K562 (cell line): ENCODE measurements at places on chromosomes 6 and 20.

GRCh38 chr20:38246357-38247165, 14.0 kb downstream of the KIAA1755 start:
- DNase-seq: no peak

- no peak for DNase-seq
Observed at GRCh38 chr20:21706261-21707195, 1.1 kb downstream of the PAX1 start.

DNA sequence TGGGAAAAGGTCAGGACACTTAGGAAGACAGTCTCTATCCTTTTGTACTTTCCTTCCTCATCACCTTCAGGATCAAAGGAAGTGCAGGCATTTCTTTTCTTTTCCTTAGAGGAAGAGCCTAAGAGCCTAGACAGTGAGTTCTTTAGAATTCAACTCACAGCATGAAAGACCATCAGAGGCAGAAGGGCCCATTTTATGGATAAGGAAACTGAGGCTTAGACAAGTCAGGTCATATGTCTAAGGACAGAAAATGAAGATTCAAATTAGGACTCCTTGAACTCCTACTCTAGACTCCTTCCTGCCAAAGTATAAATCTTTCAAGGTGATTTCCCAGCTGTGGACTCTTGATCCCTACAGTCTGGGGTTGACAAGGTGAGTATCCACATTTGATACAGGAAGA, 20.8 kb downstream of the SLC12A5 start:
- no peak for DNase-seq

DNA sequence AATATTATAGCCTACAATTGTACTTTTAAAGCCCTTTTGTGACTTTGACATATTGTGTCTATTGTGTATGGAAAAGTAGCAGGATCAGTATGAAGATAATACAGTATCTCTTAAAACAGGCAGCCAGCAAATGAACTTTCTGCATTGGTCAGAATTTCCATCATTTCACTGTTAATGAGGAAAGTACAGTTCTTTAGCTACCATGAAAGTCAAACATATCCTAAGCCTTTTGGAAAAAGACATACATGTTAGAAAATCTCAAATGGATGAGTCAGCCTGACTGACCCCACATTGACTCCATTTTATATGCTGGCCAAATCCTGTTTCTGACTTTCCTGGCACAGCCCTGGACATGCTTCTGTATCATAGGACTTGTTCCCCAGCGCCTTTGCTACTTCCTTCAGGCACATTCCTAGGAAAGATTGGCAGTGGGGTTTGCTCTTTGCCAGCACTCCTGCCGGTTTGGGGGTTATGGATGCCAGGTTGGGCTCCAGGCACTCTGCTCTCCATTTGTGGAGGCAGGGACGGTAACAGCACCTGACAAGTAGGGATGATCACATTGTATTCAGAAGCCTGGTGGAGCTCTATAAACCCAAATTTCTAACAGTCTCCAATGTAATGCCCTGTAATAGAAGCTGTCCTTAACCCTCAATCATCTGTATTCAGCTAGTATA, 43.7 kb downstream of the TOP1 start:
- no peak for DNase-seq

- DNase-seq: no peak
Observed at GRCh38 chr6:101352316-101352715, 41.2 kb upstream of the GRIK2 start.

DNA sequence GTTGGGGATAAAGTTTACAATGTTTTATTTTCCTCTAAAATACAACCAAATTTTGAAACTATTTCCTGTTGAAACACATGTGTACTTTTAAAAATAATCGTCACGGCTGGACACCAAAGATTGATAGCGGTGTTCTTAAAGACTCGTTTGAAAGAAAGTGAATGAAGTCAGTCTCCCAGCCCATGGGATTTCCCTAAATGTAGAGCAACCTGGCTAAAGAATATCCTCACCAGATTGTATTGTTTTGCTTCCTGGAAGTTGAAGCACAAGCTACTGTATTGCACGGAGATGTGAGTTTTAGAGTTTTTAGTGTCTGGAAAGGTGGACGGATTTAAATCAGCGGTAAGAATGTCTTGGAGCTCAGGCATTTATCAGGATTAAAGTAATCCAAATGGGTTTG, 189.5 kb downstream of the THBS2 start:
- no peak for DNase-seq

- no peak for DNase-seq
Observed at GRCh38 chr6:131460614-131461000, 112.4 kb upstream of the ARG1 start.

DNA sequence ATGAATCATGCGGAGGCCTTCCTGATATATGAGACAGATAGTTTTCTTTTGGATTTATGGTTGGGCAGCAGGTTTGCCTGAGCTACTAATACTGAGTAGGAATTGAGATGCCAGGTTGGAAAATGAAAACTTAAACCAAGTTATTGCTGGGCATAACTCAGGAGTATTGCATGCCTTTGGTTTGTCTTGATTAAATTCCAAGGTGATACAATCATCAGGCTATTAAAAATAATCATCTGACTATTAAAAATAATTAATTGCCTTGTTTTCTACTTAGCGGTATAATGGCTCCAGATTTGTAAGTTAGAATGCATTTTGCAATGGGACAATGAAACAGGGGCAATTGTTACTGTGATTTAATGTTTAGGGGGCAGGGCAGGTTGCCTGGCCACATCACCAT, 15.5 kb upstream of the RNF144B start:
- no peak for DNase-seq

- no peak for DNase-seq
Observed at GRCh38 chr20:1536893-1537730, 20.4 kb downstream of the SIRPD start.

- no peak for DNase-seq
Observed at GRCh38 chr20:17786221-17786718, 86.5 kb downstream of the BANF2 start.

- DNase-seq: no peak
Observed at GRCh38 chr6:166025149-166025898, 142.3 kb downstream of the TBXT start.

DNA sequence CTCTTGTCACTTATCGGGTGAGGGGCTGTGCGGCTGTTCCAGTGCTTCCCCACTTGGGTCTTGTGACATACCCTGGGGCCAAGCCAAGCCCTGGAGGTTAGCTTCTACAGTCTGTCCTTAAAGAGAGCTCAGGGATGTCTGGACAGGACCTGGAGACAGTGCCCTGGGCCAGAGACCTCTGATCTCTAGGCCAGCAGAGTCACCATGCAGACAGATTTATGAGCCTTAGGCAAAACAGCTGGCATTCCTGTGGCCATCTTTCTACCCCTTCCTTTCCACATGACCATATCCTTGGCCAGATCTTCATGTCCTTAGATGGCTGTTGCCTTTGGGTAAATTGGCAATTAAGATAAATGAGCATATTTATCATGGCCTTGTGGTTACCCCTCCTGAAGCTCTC, 678.6 kb downstream of the MAFB start:
- DNase-seq: no peak

DNA sequence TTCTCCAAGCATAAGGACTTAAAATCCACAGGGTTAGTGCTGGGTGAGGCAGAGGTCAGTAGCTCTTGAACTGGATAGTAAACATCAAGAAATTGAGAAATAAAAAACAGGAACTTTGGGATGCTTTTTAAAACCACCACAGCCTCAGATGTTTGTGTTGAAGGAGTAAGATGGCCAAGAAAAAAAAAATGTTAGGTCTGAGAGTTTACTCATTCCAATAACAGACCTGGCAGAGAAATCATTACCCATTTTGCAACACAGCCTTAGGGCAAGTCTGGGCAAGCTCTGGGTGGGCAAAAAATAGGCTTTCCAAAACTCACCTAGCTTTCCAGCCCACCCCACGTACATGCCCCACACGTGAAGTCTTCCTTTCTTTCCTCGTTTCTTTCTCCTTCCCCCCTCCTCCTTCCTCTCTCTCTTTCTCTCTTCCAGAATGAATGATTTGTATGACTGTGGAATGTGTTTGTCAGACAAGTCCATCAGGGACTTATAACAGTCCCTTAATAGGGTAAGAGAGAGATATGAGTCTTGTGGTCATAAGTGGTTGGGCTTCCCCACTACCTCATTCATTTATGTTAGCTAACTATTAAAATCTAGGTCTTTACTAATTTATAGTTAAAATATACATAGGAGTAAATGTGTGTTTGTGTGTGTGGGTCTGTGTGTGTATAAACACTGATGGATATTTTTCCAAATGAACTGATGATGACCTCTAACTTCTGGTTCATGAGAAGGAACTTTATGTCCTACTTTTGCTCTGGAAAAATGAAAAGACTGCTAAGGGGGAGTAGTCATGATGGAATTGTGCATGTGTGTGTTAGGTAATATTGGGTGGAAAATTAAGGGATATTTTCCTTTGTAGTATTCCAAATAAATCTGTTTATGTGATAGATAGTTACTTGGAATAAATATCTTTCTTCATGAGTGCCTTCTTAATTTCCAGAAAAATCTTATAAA, 18.0 kb upstream of the DSE start:
- no peak for DNase-seq

- no peak for DNase-seq
Observed at GRCh38 chr6:4916954-4917561, 86.8 kb downstream of the RPP40 start.

GRCh38 chr20:12434672-12435071, 517.0 kb downstream of the BTBD3 start:
- DNase-seq: no peak

GRCh38 chr6:6469074-6469473, 119.4 kb upstream of the LY86 start:
- DNase-seq: no peak

DNA sequence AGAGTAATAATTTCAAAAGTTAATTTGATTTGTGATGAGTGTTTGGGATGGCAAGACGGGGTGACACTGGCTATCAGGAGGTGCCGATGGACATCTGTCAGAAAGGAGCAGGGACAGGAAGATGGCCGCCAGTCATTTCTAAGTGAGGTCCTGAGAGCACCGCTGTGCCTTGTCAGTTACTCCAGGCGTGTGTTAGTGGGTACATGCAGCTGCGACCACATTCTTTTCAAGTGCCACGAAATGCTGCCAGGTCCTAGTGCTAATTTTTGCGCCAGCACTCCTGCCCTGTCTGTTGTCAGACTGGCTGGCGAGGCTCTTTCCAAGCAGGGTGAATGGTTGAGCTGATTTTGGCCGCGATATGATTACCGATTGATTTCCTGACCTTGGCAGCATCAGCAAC, 64.6 kb upstream of the INSM1 start:
- no peak for DNase-seq
